Bone marrow (tissue), 2 donors: ENCODE measurements at places on chromosomes 7 and 10.

GRCh38 chr7:30276203-30276900, 8.0 kb upstream of the ZNRF2 start:
- no peak for DNase-seq

DNA sequence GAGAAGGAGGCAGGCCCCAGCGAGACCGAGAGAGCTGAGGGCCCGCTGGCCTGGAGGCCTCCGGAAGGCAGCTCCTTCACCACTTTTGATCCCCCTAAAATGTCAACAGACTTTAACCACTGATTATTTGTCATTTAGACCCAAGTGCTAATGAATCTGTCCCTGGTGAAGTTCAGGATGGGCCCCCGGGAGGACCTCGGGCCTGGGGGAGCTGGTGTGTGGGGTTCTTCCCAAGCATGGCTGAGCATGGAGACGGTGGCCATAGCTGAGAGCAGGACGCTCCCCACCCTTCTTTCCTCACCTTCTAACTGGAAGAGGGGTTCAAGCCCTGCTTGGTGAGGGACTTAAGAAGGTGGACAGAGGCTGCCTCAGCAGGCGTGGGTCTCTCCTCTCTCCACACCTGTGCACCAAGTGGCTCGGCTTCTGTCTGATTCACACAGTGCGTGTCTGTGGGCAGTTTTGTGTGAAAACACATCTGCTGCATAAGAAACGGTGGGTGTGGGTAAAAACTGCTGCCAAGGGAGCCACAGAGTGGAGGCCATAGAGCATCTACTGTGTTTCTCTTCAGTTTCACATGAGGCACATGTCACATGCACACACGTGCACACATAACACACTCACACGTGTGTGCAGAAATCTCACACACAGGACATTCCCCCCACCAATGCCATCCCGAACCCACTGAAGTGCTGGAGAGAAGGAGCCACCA, 53.5 kb upstream of the VIPR2 start:
- no peak for DNase-seq

DNA sequence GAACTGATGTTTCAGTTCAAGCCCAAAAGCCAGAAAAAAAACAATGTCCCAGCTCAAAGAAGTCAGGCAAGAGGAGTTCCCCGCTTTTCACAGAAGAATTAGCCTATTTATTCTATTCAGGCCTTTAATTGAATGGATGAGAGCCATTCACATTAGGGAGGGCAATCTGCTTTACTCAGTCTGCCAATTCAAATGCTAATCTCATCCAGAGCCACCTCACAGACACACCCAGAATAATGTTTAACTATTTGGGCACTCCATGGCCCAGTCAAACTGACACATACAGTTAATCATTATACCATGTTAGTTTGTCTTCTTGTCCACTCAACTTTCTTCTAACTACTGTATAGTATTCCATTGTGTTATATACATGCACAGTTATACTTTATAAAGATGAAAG, 2.6 kb upstream of the NPSR1 start:
- no peak for DNase-seq

DNA sequence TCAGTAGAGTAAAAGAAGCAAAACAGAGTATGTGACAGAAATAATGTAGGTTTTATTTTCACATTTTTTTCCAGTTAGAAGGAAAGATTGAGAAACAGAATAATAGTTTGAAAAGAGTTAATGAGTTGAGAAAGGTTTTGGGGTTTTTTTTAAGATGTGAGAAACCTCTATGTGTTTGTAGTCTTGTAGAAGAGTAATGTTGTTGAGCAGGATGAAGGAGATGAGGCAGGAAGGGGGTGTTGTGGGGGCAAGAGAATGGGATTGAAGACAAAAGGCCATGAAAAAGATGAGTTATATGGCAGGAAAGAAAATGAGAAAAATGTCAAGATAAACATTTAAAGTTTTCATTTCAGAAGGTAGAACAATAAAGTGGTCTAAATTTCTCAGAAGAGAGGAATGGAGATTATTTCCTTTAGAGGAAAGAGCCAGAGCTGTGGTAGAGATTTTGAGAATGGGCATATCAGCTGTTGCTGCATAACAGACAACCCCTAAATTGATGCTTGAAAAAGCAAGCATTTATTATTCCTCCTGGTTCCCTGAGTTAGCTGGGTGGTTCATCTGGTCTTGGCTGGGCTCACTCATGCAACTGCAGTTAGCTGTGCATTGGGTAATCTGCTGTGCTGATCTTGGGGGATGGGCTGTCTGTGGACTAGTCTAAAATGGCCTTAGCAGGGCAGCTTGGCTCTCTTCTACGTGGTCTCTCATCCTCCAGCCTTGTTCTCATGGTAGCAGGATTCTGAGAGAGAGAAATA, 27.1 kb downstream of the PCGF5 start:
- no peak for DNase-seq

GRCh38 chr7:155058896-155059295, 11.2 kb upstream of the HTR5A start:
- no peak for DNase-seq

DNA sequence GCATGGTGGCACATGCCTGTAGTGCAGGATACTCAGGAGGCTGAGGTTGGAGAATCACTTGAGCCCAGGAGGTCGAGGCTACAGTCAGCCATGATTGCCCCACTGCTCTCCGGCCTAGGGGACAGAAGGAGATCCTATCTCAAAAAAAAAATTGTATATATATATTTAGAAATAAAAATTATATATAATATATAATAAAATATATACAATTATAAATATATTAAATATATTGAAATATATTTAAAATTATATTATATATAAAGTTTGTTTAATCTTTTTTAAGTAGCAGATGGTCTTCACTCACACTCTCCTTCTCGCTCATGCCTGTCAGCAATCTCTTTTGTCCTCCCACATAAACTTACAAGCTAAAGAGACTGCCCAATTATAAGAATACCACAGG, 58.5 kb downstream of the LMBR1 start:
- no peak for DNase-seq

DNA sequence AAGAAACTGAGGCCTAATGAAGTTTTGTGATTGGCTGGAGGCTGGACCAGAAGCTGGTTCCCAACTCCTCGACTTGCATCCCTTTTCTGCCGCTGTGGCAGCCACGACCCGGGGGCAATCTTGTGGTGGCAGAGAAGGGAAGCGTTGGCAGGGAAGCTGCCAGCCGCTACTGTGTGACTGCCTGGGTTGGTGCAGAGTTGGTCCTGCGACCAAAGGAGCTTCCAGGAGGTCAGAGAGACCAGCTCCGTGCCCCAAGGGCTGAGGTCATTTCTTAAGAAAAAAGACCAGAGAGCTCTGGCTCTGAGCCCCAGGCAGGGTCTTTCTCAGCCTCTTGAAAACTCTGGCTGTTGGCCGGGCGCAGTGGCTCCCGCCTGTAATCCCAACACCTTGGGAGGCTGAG, 47.2 kb downstream of the PRF1 start:
- no peak for DNase-seq

DNA sequence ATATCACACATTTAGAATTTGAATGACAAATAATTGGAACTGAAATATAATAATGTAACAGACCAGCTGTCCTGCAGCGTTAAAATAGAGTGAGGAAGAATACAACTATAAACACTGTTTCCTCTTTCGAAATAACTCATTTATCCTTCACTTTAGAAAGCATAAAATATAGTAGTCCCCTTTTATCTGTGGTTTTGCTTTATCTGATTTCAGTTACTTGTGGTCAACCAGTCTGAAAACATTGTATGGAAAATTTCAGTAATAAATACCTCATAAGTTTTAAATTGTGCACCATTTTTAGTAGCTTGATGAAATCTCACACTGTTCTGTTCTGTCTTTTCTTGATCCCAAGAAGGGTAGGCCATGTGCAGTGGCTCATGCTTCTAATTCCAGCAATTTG, 31.7 kb downstream of the POLR1F start:
- no peak for DNase-seq

GRCh38 chr10:99621454-99622251, 1.4 kb upstream of the SLC25A28 start:
- DNase-seq, result no peak

DNA sequence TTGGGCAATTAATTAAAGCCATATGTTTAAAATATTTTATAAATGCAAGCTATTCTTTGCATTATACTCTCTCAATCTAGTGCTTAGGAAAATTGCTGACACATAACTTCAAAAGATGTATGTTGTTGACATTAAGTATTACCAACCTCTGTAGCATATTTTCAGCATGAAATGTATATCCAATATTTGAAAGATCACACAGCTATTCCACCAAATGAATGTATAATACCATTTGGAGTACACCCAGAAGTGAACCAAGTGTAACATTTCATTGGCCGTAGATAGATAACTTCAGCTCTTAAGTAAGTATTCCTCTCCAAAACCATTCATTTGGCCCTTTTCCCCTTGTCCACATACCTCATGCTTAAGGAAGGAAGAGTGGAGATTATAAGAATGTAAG, 104.6 kb downstream of the HECTD2 start:
- no peak for DNase-seq

- DNase-seq, result no peak
Measured at GRCh38 chr7:108063520-108063933, 60.6 kb upstream of the LAMB1 start.

GRCh38 chr10:74333174-74333573, 182.2 kb downstream of the ADK start:
- no peak for DNase-seq

DNA sequence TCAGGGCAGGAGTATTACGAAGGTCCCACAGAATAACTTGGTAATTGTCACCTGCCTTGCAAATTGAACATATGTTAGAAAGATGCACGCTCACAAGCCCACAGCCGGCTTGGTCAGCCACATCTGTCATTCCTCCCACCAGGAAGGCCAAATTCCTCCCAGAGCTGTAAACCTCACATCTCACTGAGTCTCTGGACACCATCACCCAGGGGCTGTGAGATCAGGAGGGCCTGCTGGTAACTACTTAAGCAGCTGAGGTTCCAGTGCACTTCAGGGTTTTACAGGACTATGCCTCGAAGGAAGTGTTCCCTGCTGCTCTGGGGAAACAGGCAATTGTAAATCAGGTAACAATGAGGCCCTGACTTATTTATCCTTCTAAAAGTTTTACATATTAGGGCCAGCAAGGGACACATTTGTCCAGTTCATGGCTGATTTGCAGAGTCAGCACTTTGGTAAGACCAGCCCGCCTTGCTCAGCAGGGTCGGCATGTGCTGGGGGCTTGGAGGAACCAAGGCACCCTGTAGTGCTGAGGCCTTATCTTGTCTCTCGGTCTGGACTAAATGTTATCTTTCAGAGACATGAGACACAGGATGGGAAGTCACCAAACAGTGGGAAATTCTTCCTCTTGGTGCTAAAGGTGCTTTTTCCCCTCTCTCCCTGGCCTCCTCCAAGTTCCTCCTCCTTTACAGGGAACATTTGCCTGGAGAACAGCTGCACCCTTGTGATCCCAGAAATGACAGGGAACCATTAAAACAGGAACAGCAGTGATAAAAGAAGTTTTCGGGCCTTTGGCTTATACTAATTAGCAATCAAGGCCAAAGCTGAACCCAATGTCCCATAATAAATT, 34.3 kb downstream of the PYROXD2 start:
- DNase-seq, result no peak

- DNase-seq, result no peak
Measured at GRCh38 chr7:38524786-38525185, 106.4 kb downstream of the AMPH start.

GRCh38 chr10:88755753-88756152, 4.1 kb upstream of the LIPN start:
- DNase-seq, result no peak

DNA sequence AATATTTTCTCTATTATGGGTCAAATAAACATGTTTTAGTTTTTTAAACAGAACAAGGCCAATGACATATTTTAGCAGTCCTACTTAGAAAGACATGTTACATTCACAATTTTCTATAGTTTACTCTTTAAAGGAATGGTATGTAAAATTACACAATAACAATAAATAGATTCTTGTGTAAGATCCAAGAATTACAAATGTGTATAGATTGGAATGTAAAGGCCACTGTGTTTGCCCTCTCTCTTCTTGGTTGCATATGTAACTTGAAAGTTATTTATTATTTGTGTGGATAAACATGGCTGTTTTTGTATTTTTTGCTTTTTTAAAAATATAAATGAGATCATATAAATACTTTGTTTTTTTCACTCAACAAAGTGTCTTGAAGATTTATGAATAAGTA, 979.3 kb upstream of the CELF2 start:
- no peak for DNase-seq

- DNase-seq, result no peak
Measured at GRCh38 chr7:21947056-21947455, 1.4 kb upstream of the CDCA7L start.
